ENCODE measurements at places on chromosomes 3 and 15. TPM values are rescaled to one million over a fixed set of nuclear protein-coding genes. Genes with fewer than 3 reads are reported as not detected.

EFCAB12 gene
- 0.36 TPM for total RNA-seq

SPATA12 gene
- not detected for total RNA-seq

FAM98B gene
- 33.4 TPM for total RNA-seq

MEX3B gene
- total RNA-seq = 1.2 TPM

SAXO2 gene
- total RNA-seq = 5.1 TPM

LSAMP gene
- 7.8 TPM for total RNA-seq

SNX22 gene
- total RNA-seq = 0.39 TPM

SLC24A5 gene
- total RNA-seq = not detected

TBC1D21 gene
- total RNA-seq = not detected

ST6GAL1 gene
- total RNA-seq = 140 TPM

TTBK2 gene
- total RNA-seq = 37.6 TPM

PPP1R2 gene
- 55.4 TPM for total RNA-seq

LRRC31 gene
- not detected for total RNA-seq

- DNase-seq = no peak
These were observed 173.7 kb upstream of the ONECUT1 start for GRCh38 chr15:52963865-52964264.

GRCh38 chr15:81084716-81085115 lies 49.4 kb upstream of the CFAP161 start:
- DNase-seq = no peak

GRCh38 chr3:152056481-152056880 lies 183.0 kb downstream of the SUCNR1 start:
- DNase-seq = no peak

GRCh38 chr3:122646146-122646988 lies 34.3 kb upstream of the PARP14 start:
- DNase-seq = no peak

DNA sequence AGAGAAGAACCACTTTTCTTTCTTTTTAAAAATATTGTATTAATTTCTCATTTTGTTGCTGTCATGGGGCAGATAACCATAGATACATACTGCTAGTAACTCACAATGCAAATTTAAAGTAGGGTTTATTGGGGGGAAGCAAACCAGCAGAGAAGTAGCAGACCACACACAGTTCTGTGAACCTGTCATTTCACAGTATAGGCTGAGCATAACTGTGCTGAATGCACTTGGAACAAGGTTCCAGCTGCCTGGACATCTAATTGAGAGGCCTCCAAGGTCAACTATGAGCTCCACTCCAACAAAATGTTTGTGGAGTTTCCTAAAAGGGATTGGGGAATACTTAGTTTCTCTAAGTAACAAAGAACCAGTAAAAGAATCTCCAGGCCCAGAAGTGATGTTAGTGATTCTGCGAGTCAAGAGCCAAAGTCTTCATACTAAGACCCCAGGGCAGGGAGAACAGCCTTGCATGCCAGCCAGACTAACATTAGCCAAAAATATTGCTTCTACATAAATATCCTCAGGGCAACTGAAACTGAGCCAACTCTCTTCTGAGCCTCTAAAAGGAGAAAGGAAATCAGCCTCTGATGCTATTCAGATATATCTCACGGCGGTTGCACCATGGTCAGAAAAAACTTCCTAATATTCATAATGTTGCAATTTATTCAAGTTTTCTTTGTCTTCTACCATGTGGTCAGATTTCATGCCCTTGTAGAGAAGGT lies 856.4 kb upstream of the ALCAM start:
- no peak for DNase-seq

- no peak for DNase-seq
These were observed 31.3 kb downstream of the ASB7 start for GRCh38 chr15:100633763-100634075.

DNA sequence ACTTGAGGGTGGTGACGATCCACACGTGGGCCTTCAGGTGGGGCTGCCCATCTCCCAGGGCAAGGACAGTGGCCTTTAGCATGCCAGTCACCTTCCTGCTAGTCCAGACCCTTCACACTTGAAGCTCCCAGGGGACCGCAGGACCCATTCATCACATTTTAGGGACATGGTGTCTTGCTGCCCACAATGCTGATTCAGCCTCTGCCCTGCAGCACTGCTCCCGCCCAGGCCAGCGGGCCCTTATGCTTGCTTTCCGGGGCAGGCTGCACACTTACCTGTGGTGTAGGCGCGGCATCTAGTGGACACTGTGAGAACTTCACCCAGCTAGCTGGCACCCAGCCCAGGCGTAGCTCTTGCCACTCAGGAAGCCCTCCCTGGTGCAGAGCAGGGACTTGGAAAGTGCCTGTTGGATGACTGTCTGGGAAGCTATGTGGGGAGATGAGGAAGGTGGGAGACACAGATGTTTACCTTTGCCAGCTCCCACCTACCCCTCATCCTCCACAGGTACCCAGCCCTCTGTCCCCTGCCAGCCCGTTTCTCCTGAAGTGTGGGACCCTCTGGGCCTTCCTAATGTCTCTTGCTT lies 26.3 kb upstream of the NR2C2 start:
- peak; percentile 94 for DNase-seq

DNA sequence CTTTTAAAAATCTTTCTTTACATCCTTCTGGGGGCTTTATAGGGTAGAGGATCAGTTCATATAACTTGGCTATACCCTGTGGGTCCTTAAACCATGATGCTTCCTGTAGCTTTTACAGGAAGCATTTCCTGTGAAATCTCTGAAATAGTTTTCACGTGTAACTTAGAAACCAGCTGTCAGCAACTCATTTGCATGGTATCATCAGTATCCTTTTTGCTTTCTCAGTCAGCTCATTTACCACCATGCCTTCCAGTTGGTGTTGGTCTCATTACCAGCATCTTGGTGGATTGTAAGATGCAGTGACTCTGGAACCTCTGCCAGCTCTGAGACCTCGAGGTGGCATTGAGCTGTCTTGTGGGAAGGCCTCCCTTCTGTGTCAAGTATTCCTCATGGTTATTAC lies 96.7 kb upstream of the MYZAP start:
- DNase-seq = no peak

GRCh38 chr15:35514759-35515158 lies 31.2 kb downstream of the DPH6 start:
- no peak for DNase-seq

DNA sequence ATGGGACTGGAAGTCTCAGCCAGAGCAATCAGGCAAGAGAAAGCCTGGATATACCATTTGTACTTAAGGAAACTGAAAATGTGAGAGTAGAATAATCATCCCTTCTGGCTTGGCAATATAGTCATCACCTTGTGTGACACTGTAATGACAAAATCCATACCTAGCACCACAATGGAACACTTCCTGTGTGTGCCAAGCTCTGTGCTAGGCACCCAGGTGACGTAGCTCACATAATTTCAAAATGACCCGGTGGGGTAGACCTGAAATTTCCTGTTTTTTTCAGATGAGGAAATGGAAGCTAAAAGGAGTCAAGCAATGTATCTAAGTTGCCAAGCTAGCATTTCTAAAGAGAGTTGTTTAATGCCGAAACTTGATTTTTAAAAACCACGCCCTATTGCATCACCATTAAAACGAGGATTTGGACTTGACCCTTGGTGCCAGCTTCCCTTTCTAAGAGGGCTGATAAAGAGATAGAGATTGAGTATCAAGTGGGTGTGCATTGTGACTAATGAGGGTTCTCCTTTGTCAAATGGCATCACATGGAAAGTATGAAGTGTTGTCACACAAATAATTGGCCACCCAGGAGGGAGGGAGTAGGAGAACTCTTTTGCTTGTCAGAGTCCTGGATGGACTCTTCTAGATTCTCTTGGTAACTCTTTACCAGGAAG lies 141.3 kb upstream of the PDZRN3 start:
- no peak for DNase-seq

DNA sequence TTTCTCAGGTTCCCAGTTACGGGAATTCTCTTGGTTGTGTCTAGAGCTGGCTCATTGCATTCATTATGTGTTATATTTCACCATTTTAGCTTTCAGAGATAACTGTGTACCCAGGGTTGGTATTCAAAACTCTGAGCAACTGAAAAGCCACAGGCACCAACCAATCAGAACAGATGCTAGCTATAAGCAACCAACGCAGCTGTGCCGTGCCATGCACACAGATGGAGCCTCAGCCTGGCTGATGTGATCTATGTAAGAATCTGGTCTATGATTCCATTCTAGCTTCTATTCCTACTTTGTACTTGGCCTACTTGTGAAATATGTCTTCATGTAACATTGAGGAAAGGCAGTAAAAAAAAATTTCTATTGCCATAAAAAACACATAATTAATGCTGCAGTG lies 95.0 kb upstream of the CCDC80 start:
- no peak for DNase-seq

DNA sequence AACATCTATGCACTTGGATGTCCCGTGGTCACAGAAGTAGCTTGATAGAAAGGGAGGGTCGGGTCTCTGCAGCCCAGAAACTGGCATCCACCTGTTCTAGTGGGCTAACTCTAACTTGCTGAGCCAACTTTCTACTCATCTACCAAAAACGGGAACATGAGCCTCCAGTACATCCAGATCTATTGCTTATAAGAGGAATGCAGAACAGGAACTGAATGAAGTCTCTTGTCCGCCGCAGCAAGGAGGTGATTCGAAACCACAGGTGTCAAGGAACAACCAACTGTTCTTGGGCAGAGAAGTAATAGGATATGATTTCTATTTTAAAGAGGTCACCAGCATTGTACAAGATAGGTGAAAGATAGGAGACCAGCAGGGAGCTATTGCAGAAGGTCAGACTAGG lies 17.9 kb downstream of the TERC start:
- DNase-seq = no peak

- DNase-seq = no peak
These were observed 32.1 kb upstream of the WDR72 start for GRCh38 chr15:53791581-53791980.

Measured in aorta (tissue), 5 donors.